Head of caudate nucleus (tissue), 42 donors: ENCODE measurements at places on chromosomes 7 and 10.

- no peak for DNase-seq
These were observed 640.4 kb downstream of the TYW1 start for GRCh38 chr7:67637023-67637358.

DNA sequence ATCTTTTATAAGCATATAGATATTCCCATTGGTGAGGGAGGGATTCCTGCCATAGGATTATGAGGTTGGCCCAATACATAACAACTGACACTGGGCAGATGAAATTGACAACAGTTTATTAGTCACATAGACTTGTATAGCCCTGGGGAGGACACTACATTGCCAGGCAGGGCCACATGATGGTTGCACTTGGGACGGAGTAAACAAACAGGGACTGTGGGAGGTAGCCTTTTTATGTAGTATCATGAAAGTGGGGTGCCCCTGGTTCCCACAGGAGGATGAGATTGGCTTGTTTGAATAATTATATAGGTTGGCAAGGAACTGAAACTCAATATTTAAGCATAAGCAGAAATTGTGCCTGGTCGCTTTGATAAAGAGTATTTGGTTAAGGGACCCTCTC is 23.5 kb downstream of the TRIM24 start:
- no peak for DNase-seq

DNA sequence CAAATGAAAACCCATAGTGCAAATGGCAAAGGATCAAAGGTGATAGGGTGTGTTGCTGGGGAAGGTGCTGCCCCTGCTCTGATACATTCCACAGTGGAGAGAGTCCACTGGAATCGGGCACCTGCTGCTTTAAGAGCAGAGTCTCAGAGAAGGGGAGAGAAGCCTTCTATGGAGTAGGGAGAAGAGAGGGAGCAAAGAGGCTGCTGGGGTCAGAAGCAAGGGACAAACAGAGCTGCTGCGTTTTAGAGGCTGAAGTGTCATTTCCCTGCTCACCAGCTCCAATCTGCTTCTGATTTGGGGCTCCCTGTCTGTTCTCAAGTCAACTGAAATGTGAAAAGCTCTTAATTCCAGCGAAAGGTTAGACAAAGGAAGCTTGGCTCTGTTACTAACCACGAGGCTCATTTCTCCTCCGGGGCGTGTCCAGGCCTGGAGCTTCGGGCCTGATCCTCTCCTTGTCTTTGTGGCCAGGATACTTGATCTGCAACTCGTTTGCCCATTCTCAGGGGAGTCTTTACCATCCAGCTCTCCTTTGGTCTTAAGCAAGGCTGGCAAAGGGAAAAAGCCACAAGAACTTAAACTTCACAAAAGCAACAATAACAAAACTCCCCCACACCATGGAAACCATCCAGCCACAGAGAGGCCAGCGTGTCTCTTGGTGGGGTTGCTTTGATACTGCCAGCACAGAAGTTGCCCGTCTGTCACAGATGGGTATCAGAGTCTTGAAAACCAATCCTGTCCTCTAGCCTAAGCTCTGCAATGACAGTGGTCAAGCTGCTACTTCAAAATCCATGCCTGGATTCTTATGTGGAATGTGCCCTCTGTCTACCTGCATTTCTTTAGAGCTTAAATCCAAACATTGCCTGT is 692.6 kb downstream of the SUGCT start:
- no peak for DNase-seq

DNA sequence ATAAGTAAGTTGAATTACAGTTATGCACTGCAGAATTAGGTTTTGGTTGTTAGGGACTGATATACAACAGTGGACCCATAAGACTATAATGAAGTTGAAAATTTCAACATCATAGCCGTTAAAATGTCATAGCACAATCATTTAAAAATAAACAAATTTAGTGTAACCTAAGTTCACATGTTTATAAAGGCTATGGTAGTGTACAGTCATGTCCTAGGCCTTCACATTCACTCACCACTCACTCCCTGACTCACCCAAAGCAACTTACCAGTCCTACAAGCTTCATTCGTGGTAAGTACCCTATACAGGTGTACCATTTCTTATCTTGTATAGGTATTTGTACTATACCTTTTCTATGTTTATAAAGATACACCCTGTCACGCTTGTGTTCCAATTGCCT is 113.7 kb downstream of the RAB11FIP2 start:
- DNase-seq: no peak

DNA sequence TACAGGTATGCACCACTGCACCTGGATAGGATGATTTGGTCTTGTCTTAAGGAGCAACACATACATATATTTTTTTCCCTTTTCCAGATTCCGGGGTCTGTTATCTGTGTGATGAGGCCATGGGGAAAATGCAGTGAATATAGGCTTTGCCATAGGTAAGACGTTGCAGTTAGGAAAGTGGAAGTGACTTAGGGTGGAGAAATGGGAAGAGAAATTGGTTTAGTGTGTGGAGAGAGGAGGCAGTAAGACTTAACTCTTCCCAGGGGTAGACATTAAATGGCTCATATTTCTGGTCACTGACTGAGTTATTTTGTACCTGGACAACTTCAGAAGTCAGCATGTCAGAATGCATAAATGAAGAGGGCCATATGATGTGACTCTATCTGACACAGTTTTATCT is 66.7 kb downstream of the PFKFB3 start:
- no peak for DNase-seq

DNA sequence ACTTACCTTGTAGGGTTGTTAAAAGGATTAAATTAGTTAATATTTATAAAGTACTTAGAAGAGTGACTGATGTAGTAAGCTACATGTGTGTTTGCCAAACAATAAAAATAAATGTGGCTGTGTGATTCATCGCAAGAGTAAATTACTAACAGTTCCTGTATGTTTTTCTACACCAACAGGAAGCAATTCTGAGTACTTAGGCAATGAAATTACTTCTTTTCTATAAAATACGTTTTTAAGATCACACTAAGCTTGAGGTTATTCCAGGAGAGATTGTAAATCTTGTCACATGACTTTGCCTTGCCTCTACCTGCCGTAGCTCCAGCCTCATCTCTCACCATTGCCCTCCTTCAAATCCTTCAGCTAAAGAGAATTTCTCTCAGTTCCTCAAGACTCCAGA is 18.1 kb upstream of the GSTK1 start:
- no peak for DNase-seq

GRCh38 chr10:43002596-43002995 is 74.3 kb upstream of the RET start:
- DNase-seq: no peak
